ENCODE measurements at places on chromosomes 12 and 14.

DNA sequence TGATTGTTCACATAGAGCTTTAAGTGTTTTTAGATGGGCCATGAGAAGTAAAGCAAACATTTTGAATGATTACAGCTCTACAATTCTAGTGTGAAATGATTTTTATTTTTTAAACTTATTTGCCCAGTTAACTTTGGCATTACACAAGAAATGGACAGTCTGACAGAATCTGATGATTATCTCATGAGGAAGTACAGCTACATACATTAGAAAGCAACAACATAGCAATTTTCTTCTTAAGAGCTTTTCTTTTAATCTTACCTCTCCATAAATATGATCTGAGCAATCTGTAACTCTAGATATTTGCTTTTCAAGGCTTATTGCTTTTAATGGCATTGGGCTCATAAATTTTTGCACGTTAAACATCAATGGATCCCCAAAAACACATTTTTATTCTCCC lies 26.5 kb upstream of the PPP1R12A start:
- DNase-seq: no peak

DNA sequence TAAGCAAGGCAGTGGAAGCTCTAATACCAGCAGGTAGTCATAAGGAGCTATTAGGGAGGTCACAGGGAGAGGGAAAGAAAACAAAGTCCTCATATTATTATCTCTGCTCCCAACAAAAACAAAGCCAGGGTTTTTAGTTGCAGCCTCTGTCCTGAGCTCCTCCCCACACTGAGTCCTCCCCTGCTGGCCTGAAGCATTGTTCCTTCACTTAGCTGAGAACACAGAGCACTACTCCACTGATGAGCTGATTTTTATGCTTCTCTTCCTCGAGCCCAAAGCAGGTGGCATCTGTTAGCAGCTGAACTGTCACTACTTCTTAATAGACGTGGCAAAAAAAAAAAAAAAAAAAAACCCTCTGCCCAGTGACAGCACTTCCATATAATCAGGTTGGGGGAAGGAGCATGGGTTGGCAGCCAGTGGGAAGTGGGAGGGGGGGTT lies 10.5 kb upstream of the STAC3 start:
- DNase-seq: no peak

GRCh38 chr12:105523164-105524057 lies 192.9 kb downstream of the C12orf75 start:
- no peak for DNase-seq

DNA sequence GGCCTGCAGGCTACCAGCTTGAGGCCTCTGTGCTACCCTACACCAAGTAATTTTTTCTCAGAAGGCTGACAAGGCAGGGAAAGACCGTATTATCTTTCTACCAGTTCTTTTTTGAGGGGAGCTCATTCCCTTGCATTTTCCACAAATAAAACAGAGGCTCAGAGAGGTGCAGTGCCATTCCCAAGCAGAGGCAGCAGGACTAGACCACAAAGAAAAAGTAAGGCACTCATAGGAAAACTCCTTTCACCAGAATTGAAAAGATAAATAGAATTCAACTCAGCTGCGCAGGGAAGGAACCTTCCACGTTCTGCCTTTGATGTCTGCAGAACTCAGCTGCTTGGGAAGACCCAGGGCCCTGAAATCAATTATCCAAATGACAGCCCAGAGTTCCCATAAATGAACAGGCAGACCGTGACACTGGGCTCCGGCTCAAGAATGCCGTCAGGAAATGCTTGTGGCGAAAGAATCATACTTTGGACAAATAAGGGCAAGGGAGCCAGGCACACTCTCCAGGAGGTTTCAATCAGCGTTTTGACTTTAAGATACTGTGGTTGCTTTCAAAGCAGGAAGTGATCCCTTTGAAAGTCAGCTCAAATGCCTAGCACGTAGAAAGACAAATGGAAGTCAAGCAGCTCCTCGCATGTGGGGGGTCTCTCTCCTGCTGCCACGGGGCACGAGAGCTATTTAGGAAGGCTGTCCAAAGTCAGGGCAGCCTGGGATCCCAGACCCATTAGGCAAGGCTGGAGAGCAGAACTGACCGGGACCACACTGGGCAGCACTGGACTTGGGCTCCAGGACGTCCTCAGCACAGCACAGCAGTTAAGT lies 14.0 kb downstream of the KCTD10 start:
- DNase-seq: no peak

DNA sequence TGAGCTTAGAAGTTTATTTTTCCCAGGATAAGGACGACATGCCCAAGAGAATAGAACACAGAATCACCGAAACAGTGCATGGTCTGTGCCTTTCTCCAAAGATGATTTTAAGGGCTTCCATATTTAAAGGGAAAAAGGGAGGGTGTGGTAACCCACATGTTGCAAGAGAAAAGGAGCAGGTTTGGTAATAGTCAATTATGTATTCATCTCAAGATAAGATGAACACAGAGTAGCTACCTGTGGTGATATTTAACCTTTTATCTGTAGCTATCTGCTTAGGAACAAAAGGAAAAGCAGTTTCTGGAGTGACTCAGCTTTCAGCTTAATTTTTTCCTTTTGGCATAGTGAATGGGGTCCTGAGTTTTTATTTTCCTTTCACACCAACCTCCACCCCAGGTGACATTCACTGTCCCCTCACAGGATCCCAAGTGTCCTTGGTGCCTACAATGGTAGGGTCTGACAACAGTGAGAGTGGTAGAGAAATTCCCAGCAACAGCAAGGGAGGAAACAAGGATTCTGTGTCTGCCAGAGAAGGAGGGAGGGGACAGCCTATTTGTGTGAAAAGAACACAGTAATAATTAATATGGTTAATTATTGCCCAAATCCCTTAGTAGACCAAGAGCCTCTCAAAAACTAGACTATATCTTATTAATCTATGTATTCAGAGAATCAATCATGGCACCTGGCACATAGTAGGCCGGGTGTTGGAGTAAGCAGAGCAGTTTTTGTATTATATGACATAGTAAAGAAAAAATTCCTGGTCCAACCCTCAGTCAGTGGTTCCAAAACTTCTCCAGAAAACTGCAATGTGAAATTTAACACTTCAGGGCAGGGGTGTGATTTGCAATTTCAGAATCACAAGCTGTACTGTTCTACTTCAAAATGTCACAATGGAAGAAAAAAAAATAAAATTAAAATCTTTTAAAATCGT lies 154.5 kb downstream of the PHLDA1 start:
- DNase-seq: no peak

DNA sequence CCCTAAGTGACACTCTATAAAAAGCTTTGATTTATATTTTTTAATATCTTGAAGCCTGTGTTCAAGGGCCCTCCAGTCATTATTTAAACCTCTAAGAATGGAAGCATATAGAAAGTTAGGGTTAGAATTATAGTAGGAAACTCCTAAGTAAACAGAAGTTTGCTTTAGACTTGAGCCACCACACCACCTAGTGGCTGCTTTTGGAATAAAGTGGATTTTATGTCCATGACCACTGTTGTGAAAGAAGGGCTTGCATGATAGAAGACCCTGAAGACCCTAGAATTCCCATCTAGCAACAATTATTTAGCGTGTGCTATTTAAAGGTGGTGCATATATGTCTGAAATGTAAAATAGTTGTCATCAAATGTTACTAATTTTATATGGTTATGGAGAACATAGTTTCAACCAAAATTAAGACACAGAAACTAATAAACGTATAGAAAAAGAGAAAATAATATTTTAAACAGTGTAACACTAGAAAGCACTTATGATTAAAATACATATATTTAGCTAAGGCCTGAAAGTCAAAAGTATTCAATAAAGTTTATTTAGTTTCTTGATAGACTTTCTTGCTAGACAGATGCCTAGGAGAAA lies 21.3 kb downstream of the LRRIQ1 start:
- peak; percentile 13 for DNase-seq

DNA sequence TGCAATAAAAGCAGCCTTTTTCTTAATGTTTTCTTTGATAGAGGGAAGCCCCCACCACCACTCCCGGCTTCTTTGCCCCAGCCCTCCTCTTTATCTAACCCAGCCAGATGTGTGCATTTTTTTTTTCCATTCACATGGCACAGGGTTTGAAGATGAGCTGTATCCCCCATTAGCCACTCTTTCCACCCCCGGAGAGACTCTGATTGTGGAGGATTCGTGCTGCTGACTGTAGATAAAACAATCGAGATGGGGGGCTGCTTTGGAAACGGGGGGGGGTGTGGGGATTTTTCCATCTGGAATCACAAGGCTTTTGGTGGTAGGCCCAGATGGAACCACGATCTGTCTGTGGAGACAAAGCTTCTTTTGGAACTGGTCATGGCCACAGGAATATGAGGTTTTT lies 46.2 kb upstream of the VASH1 start:
- DNase-seq: no peak

DNA sequence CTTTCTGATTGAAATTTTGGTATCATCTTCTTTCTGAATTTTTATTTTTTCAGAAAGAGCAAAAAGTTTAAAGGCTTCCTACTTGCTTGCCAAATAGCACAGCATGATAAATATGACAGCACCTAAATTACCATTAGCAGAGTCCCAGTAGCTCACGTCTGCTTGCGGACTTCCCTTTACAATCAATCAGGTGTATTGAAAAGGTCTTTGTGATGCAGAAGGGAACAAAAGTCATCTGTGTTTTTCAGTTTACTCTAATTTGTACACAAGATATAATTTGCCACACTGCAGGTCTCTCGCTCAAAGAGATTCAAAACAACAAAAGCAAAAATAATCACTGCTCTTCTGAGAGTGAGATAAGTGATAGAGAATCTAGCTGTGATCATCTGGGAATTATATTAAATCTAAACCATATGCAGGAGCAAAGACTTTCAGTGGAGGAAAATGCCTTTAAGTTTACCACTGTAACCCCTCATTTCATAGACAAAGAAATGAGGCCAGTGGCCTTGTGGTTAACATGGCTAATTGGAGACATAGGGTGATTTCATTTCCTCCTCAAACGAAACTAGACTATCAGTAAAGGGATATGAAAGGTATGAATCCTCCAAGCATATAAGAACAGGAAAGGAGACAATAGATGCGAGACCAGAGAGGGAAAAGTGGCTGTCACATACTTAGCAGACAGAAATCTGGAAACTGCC lies 240.8 kb upstream of the TMPO start:
- DNase-seq: no peak

GRCh38 chr14:72629534-72629933 lies 264.4 kb downstream of the DPF3 start:
- DNase-seq: no peak

DNA sequence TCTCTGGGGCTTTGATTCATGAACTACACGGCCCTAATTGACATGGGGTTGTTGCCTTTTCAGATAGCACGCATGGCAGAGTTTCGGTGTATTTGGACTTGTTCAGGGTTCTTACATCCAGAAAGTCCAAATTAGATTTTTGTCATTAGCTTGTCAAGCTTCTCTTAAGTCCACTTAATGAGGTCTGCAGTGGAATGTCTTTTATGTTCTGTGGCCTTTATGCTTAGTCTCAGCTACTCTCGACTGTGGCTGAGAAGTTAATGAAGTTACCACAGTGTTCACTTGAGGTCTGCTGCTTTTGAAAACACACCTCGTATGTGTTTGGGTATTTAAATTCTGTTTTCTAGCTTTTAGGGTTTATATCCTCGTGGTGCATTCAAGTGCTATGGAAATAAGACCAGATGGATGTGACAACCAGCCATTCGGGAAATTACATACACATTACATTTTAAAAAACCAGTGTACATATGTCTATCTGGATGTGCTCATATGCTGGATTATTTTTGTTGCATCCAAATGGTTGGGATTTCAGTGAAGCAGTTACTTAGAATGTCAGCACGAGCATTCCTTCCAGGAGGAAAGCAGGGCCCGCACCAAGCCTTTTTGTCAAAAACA lies 80.2 kb downstream of the RMST start:
- DNase-seq: no peak

- no peak for DNase-seq
Observed at GRCh38 chr12:75750716-75751306, 239.4 kb upstream of the KRR1 start.

DNA sequence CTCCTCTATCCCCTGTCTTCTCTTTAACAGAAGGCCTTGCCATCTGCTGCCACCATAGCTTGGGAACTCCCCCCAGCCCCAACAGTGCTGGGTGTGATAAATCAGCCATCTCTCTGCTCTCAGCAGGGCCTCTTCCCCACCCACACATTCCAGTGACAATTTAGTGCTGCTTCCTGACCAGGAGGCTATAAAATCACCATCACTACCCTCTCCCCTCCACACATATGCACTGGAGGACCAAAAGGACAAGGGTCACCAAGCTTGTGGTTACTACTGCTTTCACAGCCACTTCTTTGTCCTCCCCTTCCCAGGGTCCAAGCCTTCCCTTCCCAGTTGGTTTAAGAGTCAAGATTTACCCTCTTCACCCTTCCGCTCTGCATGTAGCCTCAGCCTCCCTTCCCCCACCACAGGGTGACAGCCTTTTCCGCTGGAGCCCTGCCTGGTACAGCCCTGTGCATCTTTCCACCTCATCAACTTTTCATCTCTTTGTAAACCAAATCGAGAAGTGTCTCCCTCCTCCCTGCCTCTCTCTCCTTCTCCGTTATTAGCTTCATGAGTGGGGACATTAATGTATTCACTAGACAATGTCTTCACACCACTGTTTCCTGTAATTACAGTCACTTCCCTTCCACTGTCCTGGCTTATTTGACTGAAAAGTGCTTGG lies 9.4 kb downstream of the PSMB5 start:
- DNase-seq: no peak

DNA sequence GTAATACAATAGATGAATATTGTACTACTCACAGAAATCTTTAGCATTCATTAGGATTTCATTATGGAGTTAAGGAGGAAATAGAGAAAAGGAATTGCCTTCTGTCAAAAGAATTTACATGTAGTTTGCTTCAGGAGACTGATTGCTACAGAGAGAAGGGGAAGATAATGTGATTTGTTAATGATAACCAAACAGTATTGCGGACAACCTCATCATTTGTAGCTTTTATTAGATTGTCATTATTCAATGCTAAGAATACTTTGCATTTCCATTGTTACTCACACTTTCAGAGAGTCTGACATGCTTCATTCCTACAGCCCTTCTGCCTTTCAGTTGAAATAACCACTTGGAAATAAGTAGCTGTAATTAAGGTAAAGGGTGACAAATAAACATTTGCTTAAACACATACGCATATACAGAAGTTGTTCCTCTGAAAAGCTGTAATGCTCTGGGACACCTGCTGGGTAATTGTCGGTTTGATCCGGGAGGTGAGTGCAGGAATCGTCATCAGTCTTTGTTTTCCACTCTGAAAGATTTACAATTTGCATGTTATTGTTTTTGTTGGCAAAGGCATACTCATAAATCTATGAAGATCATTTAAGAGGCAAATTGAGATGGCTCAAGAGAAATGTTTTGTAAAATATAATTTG lies 600.2 kb downstream of the TRHDE start:
- DNase-seq: no peak

DNA sequence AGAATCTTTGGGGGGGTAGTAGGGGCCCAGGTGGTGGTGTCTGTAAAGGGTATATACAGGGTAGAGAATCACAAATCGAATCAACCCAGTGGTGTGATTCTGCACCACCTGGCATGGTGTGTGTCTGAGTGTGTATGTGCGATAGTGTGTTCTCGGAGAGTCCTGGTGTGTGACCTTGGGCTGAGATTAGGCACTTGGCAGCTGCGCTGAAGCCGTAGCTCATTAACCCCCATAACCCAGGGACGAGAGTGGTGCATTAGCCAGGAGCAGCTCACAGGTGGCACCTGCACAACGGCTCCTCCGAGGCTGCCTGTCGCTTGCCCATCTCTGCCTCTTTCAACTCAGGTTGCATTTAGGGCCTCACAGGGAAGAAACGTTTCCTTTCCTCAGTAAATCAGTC lies 15.6 kb upstream of the TESC start:
- DNase-seq: no peak

Measured in stimulated activated CD4-positive, alpha-beta T cell treated with anti-CD3 and anti-CD28 coated beads, Interleukin-2, amount 100 ng/mL, for 48 hours (primary cell).